NCI-H69 (cell line): ENCODE measurements at places on chromosomes 11 and 22.
A peak's percentile ranks its signal among the peaks of the same experiment; 100 is the strongest.

- DNase-seq, result peak; percentile 83
Measured at GRCh38 chr11:129750343-129751292, 65.0 kb upstream of the TMEM45B start.

GRCh38 chr11:69450064-69450856 is 31.2 kb upstream of the LINC01488 start:
- no peak for DNase-seq

DNA sequence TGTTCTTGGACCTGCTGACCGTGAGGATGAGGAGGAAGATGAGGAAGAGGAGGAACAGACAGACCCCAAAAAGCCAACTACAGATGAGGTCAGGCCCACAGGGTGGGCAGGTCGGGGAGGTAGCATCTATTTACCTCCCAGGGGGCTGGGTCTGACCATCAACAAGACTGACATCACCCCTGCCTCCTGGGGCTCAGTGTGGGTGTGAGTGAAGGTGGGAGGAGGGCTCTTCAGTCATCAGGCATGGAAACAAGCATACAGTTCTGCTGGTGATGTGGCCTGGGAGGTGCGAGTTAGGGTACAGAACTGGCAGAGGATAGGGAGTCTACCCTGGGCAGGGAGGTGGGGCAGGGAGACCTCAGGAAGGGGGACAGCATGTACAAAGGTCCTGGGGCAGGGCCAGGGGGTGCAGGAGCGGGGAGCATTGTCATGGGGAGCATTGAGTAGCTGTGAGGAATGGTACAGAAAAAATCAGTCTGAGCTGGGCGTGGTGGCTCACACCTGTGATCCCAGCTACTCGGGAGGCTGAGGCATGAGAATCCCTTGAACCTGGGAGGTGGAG is 8.9 kb downstream of the PLCB3 start:
- DNase-seq, result no peak

GRCh38 chr11:32597921-32598320 is 14.3 kb downstream of the EIF3M start:
- peak; percentile 21 for DNase-seq

DNA sequence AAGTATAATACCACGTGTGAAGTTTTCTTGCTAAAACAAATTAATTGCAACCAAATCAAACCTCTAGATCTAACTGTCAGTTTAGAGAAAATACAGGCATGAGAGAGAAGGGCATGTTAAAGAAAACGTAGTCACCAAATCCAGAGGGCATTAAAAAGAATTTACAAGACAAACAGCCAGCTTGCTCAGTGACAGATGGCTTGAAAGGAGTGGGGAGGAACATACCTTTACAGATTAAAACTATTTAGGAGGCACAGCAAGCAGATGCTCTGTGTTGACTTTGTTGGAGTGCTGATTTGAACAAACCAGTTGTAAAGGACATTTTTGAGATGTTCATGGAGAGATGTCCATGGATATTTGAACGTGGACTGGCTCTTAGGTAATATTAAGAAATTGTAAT is 96.9 kb downstream of the ATXN10 start:
- DNase-seq, result no peak
